ENCODE measurements at places on chromosomes 1 and 21.
A peak's percentile ranks its signal among the peaks of the same experiment; 100 is the strongest.

DNA sequence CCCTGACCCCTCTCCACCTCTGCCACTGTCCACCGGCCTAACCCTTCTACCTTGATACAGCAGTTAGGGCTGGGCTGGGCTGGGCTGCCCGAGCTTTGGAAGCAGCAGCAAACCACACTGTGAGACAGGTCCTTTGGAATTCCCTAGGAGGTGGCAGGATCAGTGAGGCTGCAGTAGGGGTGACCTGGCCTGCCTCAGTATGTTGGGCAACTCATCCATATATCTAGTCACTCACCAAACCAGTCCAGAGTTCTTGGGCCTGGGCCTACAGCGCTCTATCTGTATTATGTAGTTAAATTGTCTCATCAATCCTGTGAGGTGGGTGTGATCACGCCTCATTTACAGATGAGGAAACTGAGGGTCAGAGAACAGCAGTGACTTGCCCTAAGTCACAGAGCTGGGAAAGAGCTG is 13.3 kb upstream of the SYNC start:
- DNase-seq = no peak

DNA sequence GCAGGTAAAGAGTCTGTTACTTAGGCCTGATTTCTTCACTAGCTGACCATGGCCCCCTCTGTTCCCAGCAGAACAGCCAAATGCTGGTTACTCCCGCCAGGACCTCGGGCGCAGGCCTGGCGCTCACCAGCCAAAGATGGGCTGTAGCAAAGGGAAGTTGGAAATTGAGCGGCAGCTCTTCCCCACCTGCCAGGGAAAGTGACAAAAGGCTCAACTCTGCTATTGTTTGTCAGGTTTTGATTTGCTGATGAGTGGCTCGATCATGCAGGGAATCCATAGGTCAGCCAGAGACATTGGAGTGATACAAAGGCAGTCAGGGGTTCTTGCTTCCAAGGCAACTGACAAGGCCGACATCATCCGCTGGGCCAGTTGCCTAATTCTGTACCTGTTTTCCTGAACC is 120.1 kb downstream of the ASTN1 start:
- no peak for DNase-seq

GRCh38 chr1:44662683-44663030 is 11.6 kb downstream of the TMEM53 start:
- no peak for DNase-seq

DNA sequence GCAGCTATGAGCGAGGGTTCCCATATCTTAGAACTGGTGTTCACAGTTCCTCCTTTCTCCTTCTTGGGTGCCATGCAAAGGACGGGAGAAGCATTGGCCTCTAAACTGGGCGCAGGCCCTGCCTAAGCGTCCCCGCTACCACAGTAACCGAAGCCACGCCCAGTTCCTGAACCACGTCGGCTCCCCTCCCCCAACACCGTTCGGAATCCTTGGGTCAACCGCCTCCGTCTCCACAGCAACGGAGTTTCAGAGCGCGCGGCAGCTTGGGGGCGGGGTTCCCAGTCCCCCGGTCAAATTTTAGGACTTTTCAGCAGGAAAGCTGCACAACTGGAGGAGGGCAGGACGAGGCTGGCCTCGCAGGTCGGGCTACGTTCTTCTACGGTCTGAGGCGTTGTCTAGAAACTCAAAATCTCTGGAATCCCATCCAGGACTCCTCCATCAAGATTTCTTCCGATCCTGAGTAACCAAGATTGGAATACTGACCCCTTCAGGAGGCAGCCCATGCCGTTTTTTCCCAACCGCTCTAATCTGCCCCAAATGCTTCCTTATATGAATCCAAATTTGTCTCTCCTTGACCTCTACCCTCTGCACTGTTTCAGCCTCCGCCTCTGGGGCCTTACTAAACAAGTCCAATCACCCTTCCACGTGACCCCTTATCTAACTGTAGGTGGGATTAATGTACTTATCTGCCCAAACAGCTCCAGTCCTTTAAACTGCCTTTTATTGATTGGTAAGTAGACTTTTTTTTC is at the start of gene SPAG17:
Gene SPAG17, minus strand, starts transcription at position 145 of the 749 bp plus-strand sequence. Its CDS starts 71 bp downstream, at position 74.
- DNase-seq = peak; percentile 76

GRCh38 chr1:244112636-244113035 is 61.6 kb downstream of the ZBTB18 start:
- DNase-seq = no peak

DNA sequence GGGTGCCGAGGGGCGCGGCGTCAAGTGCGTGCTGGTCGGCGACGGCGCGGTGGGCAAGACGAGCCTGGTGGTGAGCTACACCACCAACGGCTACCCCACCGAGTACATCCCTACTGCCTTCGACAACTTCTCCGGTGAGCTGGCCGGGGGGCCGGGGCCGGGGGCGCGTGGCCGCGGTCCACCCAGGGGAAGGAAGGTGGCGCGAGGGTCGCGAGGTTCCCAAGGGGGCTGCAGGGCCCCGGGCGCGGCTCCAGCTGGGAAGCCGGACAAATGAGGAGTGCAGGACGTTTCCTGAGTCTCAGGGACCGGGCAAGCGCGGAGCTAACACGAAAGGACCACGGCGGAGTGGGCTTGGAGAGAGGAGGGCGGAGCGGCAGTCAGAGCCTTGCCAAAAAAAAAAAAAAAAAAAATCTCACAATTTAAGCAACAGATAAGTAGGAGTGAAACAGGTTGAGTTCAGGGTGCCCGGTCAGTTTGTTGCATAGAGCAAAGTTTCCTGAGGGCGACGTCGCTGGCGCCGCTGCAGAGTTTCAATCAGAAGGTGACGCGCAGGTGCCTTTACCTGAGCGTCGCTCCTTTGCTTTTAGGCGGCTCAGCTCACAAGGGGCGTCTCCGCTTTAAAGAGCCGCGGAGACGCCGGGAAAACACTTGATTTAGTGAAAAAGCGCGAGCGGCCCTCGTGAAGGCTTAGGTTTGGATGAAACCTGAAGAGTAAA is 750 bp downstream of the RHOU start:
- no peak for DNase-seq

DNA sequence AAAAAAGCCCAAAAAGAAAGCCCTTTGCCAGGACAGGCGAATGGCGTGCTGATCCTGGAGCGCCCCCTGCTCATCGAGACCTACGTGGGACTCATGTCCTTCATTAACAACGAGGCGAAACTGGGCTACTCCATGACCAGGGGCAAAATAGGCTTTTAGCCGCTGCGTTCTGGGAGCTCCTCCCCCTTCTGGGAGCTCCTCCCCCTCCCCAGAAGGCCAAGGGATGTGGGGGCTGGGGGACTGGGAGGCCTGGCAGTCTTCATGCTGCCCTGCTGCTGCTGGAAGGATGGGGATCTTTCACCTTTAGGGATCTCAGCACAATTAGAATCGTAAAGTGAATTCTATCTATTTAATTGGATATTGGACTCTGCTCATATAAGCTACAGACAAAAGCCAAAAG is 3.6 kb downstream of the TPRG1L start:
- no peak for DNase-seq
